ENCODE measurements at places on chromosomes 1 and 21.

- DNase-seq = no peak
Observed at GRCh38 chr1:79496129-79496528, 489.6 kb upstream of the ADGRL4 start.

DNA sequence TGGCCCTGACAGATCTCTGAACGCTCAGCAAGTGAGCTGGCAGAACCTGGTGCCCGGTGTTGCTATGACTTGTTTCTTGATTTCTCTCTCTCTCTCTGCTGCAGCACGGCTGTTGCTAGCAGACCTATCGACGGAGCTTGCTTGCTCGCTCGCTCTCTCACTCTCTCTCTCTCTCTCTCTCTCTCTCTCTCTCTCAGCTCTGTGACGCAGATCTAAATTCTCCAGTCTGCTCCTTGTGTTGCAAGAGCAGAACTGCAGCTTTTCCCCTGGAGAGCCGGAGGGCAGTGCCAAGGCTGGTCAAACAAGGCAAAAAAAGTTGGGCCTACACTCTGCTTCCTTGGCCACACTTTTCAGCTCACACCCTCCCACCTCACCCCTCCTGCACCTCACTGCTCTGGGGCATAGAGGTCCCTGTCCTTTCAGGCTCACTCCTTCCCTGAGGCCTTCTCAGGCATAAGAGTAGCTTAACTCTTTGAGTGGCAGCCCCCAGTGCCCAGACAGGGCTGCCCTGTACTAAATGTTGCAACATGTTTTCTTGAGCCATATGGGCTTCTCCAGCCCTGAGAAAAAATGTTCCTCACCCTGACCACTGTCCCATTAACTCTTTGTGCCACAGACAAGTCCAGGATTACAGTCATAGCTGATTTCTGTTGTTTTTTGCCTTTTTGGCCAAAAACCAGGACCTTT lies 72.2 kb downstream of the CD46 start:
- peak; percentile 91 for DNase-seq

DNA sequence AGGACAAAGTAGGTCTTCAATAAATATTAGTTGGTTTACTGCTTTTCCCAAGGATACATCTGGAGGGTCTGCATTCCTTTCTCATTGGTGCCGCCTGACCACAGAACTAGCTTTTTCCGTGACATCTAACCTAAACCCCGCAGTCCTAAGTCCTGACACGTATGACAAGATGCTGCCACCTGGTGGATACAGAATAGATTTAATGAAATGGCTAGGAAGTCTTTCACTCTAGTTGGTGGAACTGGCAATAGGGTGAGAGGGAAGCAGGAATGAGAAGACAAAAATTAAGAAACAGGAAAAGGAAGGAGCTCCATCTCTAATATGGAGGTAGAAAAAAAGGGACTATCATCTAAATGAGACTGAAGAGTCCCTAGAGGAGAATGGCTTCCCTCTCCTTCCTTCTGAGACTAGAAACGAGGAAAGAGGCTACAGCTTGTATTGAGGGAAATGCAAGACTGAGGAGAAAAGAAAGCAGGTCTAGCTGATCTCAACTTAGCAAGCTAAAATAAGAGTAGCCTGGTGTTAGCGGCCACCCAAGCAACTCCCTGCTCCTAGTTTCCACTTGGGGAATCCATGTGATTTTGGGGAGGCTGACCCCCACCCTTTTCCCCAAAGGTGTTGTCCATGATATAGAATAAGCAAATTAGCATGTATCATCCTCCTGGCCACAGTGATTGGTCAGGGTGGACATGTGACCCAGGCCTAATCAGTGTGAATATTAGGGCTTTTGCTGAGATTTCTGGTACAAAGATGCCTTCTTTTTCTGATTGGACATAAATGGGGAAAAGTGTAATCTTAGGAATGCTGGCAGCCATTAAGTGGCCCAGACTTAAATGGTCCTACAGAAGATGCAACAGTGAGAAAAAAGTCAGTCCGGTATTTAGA lies 5.9 kb downstream of the RFX5 start:
- DNase-seq = no peak

GRCh38 chr1:39431927-39432326 lies 59.5 kb upstream of the BMP8A start:
- DNase-seq = no peak

DNA sequence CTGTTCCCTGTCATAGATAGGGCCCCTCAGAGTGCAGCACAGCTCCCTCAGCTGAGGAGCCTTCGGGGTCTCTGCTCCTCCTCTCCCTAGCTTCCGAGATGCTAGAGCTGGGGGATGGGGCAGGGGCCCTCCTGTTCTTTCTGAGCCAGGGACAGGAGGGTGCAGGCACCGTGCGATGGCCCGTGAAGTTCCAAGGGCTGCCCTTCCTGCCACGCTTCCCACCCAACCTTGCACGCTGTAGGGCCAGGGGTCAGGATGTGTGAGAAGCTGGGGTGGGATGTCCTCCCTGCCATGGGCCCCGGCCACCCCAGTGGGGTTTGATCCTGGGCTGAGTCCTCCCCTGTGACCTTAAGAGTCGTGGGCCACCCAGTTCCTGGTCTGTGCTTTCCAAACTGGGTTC lies 240.7 kb upstream of the C1orf174 start:
- no peak for DNase-seq

GRCh38 chr1:183653462-183653794 lies 312 bp upstream of the APOBEC4 start:
- no peak for DNase-seq

GRCh38 chr1:66809736-66810326 lies 8.8 kb upstream of the INSL5 start:
- DNase-seq = peak; percentile 15

GRCh38 chr1:70427976-70428375 lies 16.9 kb downstream of the CTH start:
- DNase-seq = no peak

GRCh38 chr1:112373806-112374205 lies 22.2 kb upstream of the CTTNBP2NL start:
- no peak for DNase-seq

GRCh38 chr1:203565981-203566380 lies 60.7 kb upstream of the ATP2B4 start:
- no peak for DNase-seq

DNA sequence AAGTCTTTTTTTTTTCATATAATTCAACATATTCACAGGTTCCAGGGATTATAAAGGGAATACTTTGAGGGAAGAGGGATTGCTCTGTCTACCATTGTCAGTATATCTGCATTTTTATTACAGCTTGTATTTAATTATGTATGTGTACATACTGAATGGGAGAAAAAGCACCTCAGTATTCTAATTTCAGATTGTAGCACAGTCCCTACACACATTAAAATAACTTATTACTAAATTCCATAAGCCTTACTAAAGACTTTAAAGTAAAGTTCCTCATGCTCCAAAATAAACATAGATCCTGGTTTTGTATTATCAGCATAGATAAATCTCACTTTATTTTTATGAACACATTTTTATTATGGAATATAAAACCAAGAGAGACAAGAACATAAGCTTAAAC lies 134.2 kb downstream of the NCAM2 start:
- no peak for DNase-seq

- DNase-seq = no peak
Observed at GRCh38 chr1:37673920-37674319, 18.4 kb upstream of the CDCA8 start.

- DNase-seq = no peak
Observed at GRCh38 chr1:95278173-95279006, 44.4 kb downstream of the RWDD3 start.

- no peak for DNase-seq
Observed at GRCh38 chr1:46532095-46532494, 19.4 kb downstream of the KNCN start.

- no peak for DNase-seq
Observed at GRCh38 chr1:110185181-110185580, 24.9 kb upstream of the KCNC4 start.

DNA sequence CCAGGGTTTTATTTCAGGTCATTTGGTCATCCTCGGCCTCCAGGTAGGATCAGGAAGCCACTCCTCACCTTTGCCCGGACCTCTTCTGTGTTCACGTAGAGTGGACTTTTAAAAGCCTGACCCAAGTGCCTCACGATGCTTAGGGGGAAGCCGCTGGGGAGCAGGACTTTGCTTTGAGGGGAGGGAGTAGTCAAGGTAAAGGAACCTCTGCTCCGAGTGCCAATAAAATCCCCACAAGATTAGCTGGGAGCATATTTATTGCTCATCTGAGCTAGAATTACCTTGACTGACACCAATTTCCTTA lies 603 bp upstream of the DHRS3 start:
- no peak for DNase-seq

- DNase-seq = no peak
Observed at GRCh38 chr21:45911806-45912325, 69.7 kb upstream of the COL6A1 start.

DNA sequence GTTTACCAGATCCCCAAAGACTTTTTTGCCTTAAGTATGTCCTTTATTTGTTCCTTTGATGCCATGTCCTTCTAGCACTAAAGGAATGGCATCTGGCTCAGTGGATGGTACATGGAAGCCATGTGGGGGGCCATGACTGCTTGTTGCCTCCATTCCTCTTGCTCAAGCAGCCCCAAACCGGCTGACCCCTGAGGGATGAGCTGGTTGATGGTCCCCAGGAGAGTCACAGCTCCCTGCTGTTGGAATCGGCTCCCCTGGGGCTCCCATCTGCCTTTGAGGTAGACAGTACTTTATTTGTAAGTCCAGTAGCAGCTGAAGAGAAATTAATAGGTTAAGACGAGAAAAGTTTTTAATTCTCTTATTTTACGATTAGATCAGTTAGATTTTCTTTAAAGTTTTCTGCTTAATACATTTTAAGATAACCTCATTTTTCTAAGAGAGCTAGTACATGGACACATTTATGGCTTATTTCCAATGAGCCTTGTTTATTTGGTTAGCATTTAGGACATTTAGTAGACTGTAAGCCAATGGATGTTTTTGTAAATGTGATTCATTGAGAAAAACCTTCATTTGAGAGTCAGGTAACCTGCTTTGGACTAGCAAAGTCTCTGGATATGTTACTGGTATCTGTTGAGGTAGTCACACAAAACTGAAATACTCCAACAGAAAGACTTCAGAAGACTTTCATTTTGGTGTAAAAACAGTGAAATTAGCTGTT lies 88.2 kb downstream of the CAMTA1 start:
- DNase-seq = no peak

DNA sequence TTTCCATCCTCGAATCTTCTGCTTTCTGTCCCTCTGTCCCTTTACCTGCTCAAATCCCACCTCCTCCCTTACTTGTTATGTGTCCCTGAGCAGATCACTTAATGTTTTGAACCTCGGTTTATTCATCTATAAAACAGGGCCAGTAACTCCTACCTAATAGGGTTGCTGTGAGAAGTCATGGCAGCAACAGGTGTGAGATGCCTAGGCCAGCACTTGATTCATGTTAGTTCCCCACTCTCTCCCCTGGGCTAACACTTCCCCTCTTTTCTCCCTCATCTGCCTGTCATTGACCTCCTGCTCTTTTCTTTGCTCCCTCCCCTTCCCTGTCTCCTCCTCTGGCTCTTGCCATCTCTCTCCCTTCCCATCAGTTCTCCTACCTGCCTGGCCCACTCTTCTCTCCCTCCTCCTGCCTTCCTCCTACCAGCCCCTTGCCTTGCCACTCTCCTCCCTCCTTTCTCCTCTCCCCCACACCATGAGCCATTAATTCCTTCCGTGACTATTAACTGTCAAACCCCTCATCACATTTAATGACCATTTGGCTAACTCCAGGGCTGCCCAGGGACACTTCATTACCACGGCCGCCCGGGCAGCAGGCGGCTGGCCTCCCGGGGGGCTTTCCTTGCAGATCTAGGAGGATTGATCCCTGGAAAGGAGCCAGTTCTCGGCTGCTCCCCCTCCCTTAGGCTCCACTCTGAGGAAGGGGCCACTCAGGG lies 90.6 kb upstream of the CD1D start:
- no peak for DNase-seq

DNA sequence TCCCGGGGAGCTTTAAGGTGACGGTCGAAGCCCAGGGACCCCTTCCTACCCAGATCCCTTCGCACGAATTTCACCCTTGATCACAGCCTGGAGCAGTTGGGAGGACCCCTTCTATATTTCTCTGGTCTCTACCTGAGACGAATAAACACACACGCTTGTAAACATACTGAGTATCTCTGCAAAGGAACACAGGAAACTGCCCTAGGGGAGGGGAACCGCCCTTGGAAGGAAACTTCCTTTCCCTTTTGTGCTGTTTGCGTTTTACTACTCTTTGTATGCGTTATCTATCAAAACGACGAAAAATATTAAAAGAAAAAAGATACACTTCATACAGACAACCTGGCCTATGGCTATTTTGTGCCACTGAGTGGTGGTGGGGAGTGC lies 750 bp downstream of the NECAP2 start:
- no peak for DNase-seq

- no peak for DNase-seq
Observed at GRCh38 chr1:17531343-17531681, 8.2 kb upstream of the ARHGEF10L start.

DNA sequence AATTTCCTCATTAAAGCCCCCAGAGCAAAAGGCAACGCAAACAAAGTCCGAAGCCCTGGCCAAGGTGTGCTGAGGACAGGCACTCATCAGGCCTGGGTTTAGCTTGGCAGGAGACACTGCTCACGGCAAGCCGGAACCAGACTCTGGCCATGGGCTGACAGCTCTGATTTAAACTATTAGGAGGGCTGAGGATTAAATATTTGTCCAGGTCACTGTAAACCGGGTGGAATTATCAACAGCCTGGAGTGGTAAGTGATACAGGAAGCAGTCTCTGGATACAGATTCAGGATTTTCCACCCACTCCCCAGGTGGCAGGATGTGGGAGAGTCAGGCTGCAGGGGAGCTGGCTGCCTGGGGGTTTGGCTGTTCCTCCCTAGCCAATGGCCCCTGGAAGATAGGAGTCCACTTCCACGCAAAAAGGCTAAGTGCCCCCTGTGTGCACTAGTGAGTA lies 42.4 kb downstream of the SLC66A1 start:
- DNase-seq = no peak

GRCh38 chr1:200674838-200675587 lies 5.3 kb upstream of the DDX59 start:
- no peak for DNase-seq

DNA sequence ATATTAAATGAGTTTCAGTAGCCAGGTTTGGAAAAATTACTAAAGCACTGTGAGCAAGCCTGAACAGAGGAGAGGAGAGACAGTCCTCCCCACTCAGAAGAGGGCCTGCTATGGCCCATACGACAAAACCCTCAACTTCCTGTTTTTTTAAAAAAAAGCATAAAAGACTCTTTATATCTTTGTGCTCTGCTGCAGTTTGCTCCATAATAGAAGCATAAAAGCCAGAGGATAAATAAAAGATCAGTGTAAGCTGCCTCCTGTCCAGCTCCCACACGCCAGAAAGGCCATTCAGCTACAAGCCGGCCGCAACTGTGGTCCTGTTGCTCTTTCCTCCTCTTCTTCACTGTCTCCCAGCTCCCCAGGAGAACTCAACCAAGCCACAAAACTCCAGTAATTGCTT lies 37.8 kb downstream of the NID1 start:
- no peak for DNase-seq
